HFFc6 (cell line): ENCODE measurements at places on chromosomes 5 and 9. TPM values are rescaled to one million over a fixed set of nuclear protein-coding genes. Genes with fewer than 3 reads are reported as not detected.

LRRC19 gene
- total RNA-seq, result not detected in 3 replicates

LRRC26 gene
- total RNA-seq, result not detected in 3 replicates

SLC2A6 gene
- total RNA-seq, result 10.1 to 12.9 TPM (median 11.6 TPM) in 3 replicates

- DNase-seq, result no peak
Observed at GRCh38 chr5:61268871-61269270, 63.2 kb upstream of the ZSWIM6 start.

DNA sequence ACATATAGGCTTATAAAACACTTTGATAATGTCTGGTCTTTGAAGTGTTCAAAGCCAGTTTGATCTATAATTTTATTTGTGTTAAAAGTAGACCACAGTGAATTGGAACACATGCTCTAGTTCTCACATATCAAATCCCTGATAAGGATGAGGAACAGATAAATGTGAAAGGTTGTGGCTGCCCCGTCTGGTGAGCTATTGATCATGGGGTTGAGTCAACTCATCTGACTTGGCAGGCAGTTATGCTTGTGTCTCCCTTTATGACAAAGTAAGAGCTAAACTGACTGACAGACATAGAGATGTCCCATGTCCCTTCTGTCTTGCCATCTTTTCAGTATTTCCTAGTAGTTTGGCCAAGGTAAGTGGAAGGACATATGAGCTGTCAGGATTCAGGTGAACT, 2.9 kb upstream of the ERMP1 start:
- DNase-seq, result no peak
